Amniotic stem cell (primary cell): ENCODE measurements at places on chromosomes 5 and 9.
A peak's percentile ranks its signal among the peaks of the same experiment; 100 is the strongest.

DNA sequence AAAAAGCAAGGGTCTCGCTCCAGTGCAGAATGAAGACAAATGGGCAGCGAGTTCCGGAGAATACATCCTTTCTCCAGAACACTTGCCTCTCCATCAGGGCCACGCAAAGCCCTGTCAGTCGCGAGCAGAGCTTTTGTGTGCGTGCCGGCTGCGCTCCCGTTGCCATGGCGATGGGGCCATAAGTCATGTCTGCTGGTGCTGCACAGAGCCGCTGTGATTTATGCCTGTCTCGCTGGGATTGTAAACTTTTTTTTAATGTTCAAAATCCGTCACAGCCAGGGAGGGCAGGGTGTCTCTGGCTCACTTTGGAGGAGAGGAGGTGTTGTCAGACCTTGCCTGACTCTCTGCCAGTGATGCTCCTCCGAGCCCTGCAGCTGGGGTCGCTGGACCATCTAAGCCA, 272.7 kb downstream of the TRIM32 start:
- no peak for DNase-seq

GRCh38 chr5:116157902-116158301, 73.1 kb downstream of the COMMD10 start:
- no peak for DNase-seq

DNA sequence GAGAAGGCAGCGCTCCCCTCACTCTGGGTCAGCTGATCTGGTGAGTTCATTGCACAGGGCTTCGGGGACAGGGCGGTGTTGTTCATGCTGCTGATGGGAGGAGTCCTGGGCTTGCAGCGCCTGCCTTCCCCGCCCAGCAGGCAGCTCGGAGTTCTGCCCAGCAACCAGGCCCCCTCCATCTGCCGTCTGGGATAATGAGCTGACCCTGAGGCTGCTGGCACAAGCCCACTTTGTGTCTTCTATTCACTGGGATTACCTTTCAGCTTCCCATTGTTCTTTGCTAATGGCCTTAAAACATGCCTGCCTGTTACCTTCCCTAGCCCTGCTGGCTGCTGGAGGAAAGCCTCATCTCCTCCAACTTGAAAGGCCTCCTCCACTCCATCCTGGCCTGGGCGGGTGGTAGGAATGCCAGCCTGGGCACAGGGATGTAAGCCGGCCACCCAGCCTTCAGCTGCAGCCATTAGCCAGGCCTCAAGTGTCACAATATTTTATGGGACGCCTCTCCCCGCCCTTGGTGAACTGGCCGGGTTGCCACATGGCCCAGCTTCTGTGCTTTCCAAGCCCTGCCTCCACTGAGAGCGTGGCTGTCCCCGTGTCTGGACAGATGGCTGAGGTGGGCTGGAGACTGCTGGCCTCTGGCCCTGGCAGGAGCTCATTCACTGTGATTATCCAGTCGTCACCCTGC, 70.4 kb downstream of the GADD45G start:
- no peak for DNase-seq

- DNase-seq: no peak
Observed at GRCh38 chr9:104896131-104896530, 31.8 kb downstream of the ABCA1 start.

DNA sequence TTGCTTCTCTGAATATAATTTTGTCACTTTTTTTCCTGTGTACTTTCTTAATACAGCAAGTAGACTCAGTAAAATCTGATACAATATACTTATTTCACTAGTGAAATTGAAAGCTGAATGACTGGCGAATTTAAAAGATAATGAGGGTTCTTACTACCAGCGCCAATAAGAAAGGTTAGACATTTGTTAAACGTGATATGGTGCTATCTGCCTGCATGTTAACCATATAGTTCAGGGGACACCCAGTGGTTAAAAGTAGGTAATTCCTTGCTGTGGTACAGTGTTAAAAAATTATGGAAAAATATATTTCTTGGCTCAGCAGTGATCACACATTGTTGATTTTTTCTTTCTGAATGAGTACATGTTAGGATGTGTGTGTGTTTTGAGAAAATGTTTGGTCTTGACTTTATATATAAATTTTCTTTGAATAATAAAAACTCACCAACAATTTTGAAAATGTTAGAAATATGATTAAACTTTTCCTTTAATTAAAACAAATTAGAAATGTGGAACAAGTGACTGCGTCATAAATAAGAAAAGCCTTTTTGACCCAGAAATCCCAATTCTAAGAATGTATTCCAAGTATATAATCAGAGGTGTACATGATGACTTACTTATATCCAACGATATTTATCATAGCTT, 25.8 kb downstream of the CAST start:
- DNase-seq: peak; percentile 35

DNA sequence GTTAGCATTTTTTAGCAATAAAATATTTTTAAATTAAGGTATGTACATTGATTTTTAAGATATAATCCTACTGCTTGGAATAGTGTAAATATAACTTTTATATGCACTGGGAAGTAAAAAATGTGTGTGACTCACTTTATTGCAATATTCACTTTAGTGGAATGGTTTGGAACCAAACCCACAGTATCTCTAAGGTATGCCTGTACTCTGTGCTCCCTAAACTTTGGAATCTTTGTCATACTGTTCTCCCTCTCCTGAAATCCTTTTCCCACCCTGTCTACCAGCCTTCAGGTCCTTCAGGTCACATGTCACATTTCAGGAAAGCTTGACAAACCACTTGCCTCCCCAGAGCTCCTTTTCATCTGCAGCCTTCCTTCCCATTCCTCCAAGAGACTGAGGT, 308.7 kb downstream of the SPOCK1 start:
- no peak for DNase-seq

DNA sequence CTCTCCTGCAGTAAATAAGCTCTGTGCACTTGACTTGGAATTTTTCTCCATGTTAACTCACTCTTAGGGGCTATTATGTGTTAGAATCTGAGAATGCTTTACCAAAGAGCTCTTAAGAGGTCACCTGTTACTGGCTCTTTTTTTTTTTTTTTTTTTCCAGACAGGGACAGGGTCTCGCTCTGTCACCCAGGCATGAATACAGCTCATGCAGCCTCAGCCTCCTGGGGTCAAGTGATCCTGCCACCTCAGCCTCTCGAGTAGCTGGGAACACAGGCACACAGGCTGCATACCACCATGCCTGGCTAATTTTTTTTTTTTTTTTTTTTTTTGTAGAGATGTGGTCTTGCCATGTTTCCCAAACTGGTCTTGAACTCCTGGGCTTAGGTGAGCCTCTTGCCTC, 22.1 kb downstream of the HMGXB3 start:
- DNase-seq: no peak

- DNase-seq: no peak
Observed at GRCh38 chr9:37414503-37414943, 8.0 kb upstream of the GRHPR start.

DNA sequence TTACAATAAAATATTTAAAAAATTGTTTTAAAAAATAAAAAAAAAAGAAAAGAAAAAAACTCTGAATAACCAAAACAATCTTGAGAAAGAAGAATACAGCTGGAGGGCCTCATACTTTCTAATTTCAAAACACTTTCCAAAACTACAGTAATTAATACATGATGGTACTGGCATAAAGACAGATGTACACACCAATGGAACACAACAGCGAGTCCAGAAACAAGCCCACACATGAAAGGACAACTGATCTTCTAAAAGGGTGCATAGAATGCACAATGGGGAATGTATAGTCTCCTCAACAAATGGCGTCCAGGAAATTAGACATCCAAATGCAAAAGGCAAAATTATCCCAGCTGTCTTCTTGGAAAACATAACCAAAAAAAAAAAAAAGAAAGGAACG, 99.6 kb downstream of the LURAP1L start:
- no peak for DNase-seq

GRCh38 chr9:128008171-128008570, 27.4 kb upstream of the EEIG1 start:
- DNase-seq: no peak

DNA sequence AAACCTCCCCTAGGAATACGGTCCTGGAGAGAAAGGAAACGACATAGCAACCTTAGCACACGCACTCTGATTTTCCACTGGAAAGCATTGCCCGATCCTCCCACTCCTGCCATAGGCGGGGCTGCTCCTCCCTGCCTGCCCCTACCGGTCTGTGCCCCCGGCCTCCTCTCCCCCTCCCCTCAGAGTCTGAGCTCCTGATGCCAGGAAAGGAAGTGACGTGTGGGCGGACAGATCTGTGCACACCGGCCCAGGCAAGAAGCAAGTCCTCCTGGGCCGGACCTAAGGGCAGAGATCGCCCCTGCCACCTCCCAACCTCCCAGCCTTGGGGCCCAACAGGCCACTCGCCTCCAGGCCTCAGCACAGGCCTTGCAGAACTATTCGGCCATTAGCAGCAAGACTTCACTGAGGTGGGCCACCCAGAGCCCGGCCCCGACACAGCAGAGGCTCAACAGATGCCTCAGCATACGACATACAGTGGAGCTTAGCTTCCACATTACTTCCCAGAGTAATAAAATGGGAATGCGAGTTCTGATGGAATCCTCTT, 7.2 kb downstream of the NINJ1 start:
- DNase-seq: no peak

DNA sequence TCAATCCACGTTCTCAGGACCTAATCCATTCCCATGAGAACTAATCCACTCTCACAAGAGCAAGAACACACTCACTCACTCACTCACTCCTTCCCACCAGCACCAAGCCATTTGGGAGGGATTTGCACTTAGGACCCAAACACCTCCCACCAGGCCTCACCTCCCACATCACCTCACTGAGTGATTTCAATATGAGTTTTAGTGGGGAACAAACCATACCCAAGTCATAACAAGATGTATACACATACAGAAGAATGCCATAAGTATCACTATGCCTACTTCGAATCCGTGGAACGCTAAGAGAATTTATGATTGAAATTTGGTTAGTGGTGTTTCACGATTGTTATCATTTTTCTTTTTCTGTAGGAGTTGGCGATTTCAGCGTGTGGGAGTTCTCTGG, 29.3 kb upstream of the CTSL start:
- DNase-seq: no peak

DNA sequence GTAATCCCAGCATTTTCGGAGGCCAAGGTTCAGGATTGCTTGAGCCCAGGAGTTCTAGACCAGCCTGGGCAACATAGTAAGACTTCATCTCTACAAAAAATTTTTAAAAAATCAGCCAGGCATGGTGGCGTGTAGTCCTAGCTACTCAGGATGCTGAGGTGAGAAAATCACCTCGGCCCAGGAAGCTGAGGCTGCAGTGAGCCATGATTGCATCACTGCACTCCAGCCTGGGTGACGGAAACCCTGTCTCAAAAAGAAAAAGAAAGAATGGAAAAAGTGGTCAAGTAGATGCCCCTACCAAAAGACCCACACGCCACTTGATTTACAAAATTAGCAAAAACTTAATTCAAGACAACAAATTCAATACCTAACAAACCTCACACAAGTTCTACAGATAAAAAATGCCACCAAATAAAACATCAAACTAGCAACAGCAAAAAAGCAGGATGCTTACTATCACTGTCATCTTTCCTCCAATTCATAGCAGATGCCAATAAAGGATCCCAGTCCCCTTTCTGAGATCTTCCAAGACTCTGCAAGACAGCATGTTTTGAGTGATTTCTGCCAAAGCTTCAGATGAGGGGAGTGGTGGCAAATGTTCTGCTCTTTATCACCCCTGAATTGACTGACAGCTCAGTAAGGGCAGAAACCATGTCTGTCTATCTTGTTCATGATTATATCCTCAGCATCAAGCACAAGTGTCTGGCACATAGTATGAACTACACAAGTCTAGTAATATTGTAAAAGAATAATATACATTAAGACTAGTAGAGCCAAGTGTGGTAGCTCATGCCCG, 34.2 kb upstream of the TESK1 start:
- no peak for DNase-seq

- peak; percentile 80 for DNase-seq
Observed at GRCh38 chr9:113056191-113057106, at the start of gene ZFP37. ZFP37 (minus strand) TSS chr9:113056724; CDS start chr9:113056688, 36 bp downstream.

GRCh38 chr5:177475563-177476427, 2.4 kb upstream of the DBN1 start:
- DNase-seq: no peak

DNA sequence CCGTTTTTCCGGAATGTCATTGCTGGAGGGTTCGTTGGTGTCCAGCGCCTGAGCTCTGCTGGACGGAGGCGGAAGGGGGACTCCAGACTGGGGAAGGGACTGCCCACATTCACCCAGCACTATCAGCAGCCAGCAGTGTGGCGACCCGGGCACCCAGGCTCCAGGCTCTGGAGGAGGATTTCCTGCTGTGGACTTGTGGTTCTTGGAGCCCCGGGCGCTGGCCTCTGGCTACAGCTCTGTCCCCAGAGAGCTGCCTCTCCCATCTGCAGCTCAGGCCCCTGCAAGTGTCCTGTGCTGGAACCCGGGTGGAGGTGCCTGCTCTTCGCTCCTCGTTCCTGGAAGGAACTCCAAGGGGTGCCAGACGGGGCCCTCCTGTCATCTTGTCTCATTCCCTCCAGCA, 152.6 kb downstream of the RGS3 start:
- no peak for DNase-seq

DNA sequence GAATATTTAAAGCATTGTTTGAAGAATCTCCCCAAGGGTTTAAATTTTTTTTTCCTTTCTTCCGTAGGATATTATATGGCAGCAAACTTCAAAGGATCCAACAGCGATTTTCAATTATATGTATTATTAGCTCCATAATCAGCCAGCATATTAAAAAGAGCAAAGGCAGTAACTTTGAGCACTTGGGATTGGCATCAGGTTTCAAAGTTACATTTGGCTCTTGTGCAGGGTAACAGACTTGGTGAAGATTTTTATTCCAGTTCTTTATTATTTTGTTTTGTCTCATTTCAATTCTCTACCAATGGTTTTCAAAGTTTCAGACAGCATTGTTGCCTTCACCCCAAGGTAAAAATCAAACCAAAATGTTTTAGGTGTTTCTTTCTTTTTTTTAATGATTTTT, 116.7 kb upstream of the ZNF366 start:
- DNase-seq: no peak

DNA sequence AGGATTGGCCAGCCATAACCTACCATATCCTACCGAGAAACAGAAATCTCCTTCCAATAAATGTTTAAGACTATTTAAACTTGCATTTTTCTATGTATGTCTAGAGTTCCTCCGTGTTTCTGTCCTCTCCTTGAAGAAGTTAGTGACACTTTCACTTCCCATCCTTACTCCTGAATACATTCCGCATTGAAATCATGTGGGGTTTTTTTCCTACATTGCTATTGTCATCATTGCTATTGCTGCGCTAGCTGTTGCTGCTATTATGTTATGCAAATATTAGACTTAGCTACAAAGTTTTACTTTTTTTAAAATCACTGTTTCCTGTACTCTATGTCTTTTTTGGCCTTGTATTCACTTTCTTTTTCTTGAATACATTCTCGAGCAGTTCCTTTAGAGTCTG, 83.3 kb upstream of the NEK6 start:
- DNase-seq: no peak

- no peak for DNase-seq
Observed at GRCh38 chr5:99315413-99316183, 386.8 kb upstream of the CHD1 start.
